ENCODE measurements at places on chromosomes 7 and 10.
A peak's percentile ranks its signal among the peaks of the same experiment; 100 is the strongest.

DNA sequence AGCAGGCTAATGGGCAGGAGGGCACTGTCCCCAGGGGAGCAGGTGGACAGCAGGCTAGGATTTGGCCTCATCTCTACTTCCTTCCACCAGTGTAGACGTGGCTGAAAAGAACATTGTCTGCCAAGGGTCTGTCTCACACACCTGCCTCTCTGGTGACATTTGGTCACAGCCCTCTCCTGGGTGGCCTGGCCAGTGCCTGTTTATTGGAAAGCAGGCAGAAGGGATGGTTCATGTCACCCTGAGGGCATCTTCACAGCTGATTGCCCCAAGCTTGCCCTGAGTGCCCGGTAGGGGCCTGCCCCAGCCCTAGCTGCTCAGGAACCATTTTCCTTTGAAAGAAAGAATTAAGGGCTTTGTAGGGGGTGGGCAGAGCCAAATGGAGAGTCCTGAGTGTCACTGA, 138.7 kb downstream of the C10orf105 start:
- DNase-seq = no peak

DNA sequence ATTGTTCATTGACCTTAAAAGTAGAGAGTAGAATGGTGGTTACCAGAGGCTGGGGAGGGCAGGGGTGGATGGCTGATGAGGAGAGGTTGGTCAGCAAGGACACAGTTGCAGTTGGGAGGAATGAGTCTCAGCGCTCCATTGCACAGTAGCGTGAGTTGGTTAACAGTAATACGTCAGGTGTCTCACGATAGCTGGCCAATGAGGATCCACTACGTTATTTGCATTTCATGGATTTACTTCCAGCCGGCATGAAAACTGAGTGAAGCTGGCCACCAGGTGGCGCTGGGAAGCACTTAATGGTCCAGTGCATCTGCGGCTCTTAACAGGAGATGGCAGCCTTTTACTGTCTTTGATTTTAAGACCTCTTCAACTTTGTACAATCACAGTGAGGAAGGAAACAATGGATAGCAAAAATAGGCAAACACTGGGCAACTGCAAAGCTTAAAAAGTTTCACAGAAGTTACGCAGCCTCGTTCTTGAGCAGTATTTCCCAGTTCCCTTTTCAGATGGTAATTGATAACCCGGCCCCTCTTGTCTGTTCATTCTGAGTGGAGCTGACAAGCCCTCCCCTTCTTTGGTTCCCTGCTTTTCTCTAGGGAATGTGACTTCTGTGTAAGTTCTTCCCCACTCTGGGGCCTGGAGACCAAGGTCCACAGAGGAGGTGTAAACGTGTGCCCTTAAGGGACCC, 23.7 kb downstream of the AKR1E2 start:
- DNase-seq = peak; percentile 97

GRCh38 chr7:155467846-155468784, 10.2 kb downstream of the EN2 start:
- DNase-seq = no peak

GRCh38 chr7:127872122-127872521, 159.1 kb downstream of the LRRC4 start:
- peak; percentile 34 for DNase-seq

- DNase-seq = no peak
Measured at GRCh38 chr10:18554479-18554878, 96.9 kb downstream of the NSUN6 start.

DNA sequence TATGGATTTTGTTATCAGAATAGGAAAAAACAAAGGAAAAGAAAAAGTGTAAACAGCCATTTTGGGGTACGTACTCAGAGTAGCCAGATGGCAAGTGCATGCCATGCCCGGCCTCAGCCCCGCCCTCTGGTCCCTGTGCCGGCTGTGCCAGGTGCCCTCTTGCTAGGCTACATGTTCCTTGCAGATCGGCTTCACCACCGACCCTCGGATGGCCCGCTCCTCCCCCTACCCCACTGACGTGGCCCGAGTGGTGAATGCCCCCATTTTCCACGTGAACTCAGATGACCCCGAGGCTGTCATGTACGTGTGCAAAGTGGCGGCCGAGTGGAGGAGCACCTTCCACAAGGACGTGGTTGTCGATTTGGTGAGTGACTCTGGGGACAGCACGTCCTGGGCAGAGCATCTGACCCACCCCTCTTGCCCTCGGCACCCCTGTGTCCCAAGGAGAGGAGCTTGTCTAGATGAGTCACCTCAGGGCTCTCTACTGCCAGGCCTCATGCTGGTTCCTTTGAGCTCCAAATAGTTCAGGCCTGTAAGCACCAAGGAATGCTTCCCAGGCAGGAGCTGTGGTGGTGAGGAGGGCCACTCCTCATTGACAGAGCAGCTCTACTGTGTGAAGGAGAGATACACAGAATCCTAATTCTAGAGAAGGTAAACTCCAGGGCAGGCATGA, 54.9 kb upstream of the ZMIZ2 start:
- no peak for DNase-seq

DNA sequence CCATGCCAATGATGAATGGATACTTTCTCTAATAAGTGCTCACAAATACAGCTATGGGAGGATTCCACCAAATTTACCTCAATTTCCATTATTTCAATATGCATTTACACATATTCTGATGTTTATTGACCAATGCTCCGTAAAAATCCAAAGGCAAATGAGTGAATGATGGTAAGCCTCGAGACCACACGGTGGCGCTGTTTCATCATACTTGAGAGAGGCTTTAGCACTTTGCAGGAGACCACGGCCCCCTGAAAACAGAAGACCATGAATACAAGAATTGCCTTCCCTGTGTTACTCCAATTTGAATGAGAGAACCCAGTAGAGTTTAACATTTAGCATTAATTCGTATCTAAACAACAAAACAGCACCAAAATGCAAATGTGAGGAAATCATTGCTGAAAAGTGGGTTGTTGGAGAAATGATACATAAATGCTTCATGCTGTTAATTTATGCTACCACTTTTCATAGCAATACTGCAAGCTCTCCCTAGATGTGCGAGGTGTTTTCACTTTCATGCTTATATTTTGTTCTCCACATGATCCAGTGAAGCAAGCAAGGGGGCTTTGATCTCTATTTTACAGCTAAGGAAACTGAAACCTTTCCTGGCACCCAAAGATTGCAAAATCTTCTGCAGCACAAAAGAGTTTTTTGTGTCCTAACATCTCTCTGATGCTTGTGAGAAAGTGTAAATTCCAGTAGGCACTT, 35.4 kb downstream of the TRIL start:
- DNase-seq = peak; percentile 87

GRCh38 chr10:124955868-124956267, 13.9 kb downstream of the ZRANB1 start:
- no peak for DNase-seq

GRCh38 chr10:14056610-14057332, 274.0 kb downstream of the FRMD4A start:
- no peak for DNase-seq

GRCh38 chr7:87712571-87712970, 84.4 kb downstream of the RUNDC3B start:
- no peak for DNase-seq

DNA sequence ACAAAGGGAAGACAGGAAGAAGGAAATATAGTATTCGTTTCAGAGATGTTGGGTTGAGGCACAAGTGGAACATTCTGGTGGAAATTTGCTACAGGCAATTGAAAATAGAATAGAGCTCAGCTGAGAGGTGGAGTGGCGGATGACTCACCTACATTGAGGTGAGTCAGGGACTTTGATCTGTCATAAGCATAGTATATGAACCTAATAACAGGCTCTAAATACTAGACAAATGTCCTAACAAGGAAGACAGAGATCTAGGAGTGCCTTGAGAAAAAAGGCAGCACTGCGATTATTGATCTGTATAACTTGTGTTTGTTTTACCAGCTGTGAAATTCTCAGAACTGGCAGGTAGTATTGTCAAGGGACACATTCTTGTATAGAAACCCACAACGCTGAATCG, 907 bp upstream of the IFRD1 start:
- DNase-seq = peak; percentile 25

- DNase-seq = no peak
Measured at GRCh38 chr7:22845221-22845834, 22.7 kb upstream of the TOMM7 start.
